Sigmoid colon (tissue), 7 donors: ENCODE measurements at places on chromosomes 2 and 18. TPM values are rescaled to one million over a fixed set of nuclear protein-coding genes. Genes with fewer than 3 reads are reported as not detected.

DNA sequence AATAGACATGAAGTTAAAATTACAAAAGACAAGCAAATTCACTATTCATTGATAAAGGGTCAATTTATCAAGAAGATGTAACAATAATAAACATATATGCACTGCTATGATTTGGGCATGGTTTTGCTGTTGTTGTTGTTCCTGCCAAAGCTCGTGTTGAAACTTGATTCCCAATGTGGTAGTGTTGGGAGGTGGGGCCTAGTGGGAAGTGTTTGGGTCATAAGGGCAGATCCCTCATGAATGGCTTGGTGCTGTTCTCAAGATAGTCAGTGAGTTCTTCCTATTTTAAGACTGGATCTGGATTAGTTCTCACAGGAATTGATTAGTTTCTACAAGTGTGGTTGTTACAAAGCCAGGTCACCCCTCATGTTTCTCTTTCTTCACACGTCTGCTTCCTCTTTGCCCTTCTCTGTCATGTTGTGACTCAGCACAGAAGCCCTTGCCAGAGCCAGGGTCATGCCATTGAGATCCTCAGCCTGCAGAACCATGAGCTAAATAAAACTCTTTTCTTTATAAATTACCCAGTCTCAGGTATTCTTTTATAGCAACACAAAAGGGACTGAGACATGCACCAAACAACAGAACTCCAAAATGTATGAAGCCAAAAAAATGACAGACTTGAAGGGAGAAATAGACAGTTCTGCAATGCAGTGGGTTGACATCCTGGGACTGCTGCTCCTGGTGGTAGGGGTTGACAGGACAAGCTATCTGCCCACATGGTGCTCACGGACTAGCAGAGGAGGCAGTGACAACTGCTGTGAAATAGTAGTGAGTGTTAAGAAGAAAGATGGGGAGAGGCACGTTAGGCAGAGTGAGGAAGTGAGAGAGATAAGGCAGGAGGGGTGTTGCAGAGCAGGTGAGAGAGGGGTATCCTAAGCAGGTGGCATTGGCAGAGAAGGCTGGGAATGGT is 18.6 kb upstream of the SKA1 start:
- no peaks in the 10 kb centered on the region for H3K27me3 ChIP-seq
- no peak overlapping the region for H3K27ac ChIP-seq
- no peak overlapping the region for H3K4me3 ChIP-seq
- no peak for DNase-seq

- no peak for DNase-seq
- H3K27ac ChIP-seq = peak overlapping the region; percentile 49
- H3K36me3 ChIP-seq = no peaks in the 10 kb centered on the region
- peaks cover 32% of the 10 kb centered on the region for H3K4me1 ChIP-seq
Observed at GRCh38 chr2:233413046-233413445, 58.8 kb downstream of the DGKD start.

- no peak overlapping the region for H3K4me3 ChIP-seq
- H3K27me3 ChIP-seq = no peaks in the 10 kb centered on the region
- H3K27ac ChIP-seq = no peak overlapping the region
- no peaks in the 10 kb centered on the region for H3K36me3 ChIP-seq
Observed at GRCh38 chr2:118665784-118666529, 181.5 kb downstream of the EN1 start.

DNA sequence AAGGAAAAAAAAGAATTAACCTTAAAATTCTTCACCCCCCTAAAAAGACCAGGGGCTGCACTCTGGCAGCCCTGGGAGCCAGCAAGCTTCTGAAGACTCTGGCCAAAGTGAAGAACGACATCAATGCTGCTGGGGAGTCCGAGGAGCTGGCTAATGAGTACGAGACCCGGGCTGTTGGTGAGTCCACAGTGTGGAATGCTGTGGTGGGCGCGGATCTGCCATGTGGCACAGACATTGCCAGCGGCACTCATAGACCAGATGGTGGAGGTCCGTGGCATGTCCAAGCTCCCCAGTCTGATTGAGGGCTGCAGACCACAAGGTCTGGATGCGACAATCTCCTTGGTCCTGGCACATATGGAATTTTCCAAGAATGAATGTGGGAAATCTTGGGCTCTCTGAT is 47.4 kb downstream of the TRPM8 start:
- no peaks in the 10 kb centered on the region for H3K27me3 ChIP-seq
- no peak overlapping the region for H3K4me3 ChIP-seq
- H3K4me1 ChIP-seq = no peaks in the 10 kb centered on the region
- no peak for DNase-seq
- H3K27ac ChIP-seq = no peak overlapping the region

DNA sequence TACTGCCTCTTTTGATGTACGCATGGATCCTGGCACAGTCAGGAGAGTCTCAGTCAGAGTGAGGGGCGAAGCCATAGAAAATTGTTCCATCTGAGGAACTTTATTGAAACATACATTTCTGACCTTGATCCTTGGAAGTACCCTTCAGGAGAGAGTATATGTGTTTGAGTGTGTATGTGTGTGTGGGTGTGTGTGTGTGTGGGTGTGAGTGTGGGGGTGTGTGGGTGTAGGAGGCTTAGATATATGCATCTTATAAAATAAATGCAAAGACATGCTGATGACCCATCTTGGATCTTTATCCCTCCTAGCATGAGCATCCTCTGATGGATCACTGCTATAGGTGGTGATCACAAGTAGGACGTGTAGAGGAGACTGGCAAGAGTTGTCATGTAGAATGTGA is 93.5 kb downstream of the SETBP1 start:
- no peak for DNase-seq
- H3K27me3 ChIP-seq = no peaks in the 10 kb centered on the region
- peaks cover 70% of the 10 kb centered on the region for H3K4me1 ChIP-seq

GRCh38 chr2:59204040-59204439 is 962.9 kb upstream of the FANCL start:
- no peak overlapping the region for H3K4me3 ChIP-seq
- no peaks in the 10 kb centered on the region for H3K4me1 ChIP-seq
- no peak overlapping the region for H3K27ac ChIP-seq
- H3K36me3 ChIP-seq = no peaks in the 10 kb centered on the region
- no peaks in the 10 kb centered on the region for H3K27me3 ChIP-seq
- DNase-seq = no peak

GRCh38 chr2:85302121-85302520 is 25.7 kb downstream of the TGOLN2 start:
- H3K27ac ChIP-seq = no peak overlapping the region
- DNase-seq = no peak
- H3K27me3 ChIP-seq = no peaks in the 10 kb centered on the region
- H3K4me1 ChIP-seq = peaks cover 17% of the 10 kb centered on the region
- no peak overlapping the region for H3K4me3 ChIP-seq

DNA sequence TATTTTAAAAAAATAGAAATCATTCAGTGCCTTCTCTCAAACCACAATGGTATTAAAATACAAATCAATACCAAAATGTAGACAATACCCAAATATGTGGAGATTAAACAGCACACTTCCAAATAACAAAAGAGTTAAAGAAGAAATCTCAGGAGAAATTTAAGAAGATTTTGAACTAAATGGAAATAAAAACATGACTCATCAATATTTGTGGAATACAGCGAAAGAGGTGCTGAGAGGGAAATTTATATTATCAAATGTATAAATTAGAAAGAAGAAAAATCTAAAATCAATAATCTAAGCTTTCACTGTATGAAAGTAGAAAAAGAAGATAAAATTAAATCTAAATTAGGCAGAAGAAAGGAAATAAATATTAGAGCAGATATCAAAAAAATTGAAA is 233.1 kb downstream of the RPIA start:
- H3K27ac ChIP-seq = no peak overlapping the region
- no peak for DNase-seq
- H3K4me3 ChIP-seq = no peak overlapping the region
- H3K4me1 ChIP-seq = no peaks in the 10 kb centered on the region
- H3K36me3 ChIP-seq = no peaks in the 10 kb centered on the region

DNA sequence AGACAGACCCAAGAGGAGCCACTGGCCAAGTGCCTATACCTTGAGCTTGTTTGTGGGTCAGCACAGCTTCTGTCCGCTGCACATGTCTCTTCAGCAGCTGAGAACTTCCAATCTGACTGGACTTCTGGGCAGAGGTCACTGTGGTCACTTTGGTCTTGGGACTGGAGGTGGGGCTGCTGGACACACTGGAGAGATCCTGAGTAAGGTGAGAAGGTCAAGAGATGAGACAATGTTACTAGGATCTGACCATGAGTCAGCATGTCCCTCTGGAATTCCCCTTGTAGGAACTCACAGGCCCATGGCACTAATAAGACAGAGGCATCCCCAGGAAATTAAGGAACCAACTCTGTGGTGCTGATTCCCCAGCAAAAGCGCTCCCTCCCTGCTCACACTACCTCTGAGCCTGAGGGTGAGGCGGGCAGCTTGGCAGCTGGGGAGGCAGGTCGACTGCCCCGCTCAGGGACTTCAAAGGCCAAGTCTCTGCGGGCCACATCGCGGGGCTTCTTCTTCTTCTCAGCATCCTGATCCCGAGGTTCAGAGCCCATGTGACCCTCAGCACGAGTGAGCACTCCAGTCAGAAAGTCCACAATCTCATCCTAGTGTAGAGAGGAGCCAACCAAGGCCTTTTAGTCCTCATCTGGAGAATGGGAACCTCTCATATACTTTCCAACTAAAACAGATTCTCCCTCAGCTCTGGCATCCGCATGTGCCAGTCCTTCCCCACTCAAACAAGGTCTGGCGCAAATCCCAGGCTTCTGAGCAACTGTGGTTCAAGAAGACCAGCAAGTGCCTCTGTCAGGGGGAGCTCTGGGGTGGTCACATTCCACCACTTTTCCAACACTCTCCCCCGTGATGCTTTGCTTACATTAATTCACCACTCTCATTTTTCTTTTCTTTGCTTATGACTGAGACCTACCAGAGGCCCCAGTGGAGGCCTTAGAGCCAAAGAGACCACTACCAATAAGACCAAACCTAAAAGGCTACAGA is 29.4 kb downstream of the KANSL3 start:
- H3K36me3 ChIP-seq = peaks cover 100% of the 10 kb centered on the region
- DNase-seq = no peak
- no peaks in the 10 kb centered on the region for H3K27me3 ChIP-seq
- no peak overlapping the region for H3K4me3 ChIP-seq
- peaks cover 9% of the 10 kb centered on the region for H3K4me1 ChIP-seq
- no peak overlapping the region for H3K27ac ChIP-seq

DNA sequence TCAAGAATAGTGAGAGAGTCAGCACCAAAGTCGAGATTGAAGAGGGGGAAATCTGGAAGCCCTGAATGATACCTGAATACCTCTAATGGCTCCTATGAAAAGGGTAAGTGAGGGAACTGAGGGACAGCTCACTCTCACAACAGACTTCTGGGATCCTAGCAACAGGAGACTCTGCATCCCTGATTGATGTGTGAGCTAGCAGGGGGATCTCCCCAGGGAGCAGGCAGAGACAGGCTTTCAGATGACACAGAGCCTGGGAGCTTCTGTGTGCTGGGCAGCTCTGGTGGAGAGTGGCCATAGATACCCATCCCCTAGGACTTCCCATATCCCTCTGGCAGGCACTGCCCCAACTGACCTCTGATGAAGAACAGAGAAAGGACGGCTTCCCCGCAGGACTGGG is 206.2 kb downstream of the EXOC6B start:
- H3K27ac ChIP-seq = no peak overlapping the region
- DNase-seq = no peak
- no peaks in the 10 kb centered on the region for H3K4me1 ChIP-seq
- H3K36me3 ChIP-seq = no peaks in the 10 kb centered on the region
- H3K4me3 ChIP-seq = no peak overlapping the region
- no peaks in the 10 kb centered on the region for H3K27me3 ChIP-seq

DNA sequence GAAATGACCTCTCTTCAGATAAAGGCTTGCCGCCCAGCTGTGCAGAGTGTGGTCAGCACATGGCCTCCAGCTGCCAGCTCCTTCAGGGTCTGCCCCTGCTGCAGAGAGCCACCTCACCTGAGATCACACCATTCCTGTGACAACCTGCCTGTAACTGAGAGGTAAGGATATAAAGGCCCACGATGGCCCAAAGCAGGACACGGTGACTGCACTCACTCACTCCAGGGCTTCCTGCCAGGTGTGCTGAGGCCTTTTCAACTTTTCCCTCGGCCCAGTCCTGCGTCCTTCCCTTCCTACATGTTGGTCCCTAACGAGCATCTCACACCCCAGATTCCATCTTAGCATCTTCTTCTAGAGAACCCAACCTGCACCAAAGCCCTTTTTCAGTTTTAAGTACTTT is 36.2 kb downstream of the ANKRD44 start:
- H3K4me3 ChIP-seq = no peak overlapping the region
- H3K36me3 ChIP-seq = no peaks in the 10 kb centered on the region
- no peak overlapping the region for H3K27ac ChIP-seq
- H3K27me3 ChIP-seq = no peaks in the 10 kb centered on the region
- no peak for DNase-seq
- peaks cover 20% of the 10 kb centered on the region for H3K4me1 ChIP-seq

GRCh38 chr2:19944205-19944845 is 42.5 kb upstream of the TTC32 start:
- peaks cover 11% of the 10 kb centered on the region for H3K4me1 ChIP-seq
- no peak overlapping the region for H3K27ac ChIP-seq
- H3K4me3 ChIP-seq = no peak overlapping the region
- H3K27me3 ChIP-seq = no peaks in the 10 kb centered on the region

DNA sequence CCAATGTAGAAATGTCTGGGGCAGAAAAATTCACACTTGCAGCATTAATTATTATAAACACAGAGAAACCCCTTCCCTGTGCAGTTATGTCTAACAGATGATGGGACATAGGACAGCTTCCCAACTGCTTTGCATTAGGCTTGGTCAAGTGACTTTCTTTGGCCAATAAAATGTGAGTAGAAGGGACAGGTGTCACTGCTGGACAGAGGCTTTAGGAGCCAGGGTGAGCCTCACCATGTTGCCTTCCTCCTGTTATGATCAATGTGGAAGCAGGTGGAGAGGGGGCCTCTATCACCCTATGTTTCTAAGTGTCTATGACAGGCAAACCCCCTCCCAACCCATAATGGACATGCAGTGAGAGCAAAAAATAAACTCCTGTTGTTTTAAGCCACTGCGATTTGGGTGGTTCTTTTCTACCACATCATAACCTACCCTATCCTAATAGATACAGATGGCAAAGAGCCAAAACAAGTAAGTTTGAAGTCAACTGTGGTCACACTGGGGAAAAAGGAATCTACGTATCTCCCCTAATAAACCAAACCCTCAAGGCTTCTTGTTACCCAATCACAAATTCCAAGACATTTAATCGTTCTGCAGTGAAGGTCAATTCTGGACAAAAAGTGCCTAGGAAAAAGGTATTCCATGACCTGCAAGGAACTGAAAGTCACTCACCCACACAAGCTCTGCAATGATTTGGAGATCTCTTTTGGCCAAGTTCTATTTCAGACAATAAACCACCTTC is 28.6 kb upstream of the POU3F3 start:
- H3K27ac ChIP-seq = no peak overlapping the region
- H3K4me1 ChIP-seq = no peaks in the 10 kb centered on the region
- H3K36me3 ChIP-seq = no peaks in the 10 kb centered on the region
- no peak for DNase-seq
- H3K27me3 ChIP-seq = no peaks in the 10 kb centered on the region

- no peak overlapping the region for H3K27ac ChIP-seq
- no peaks in the 10 kb centered on the region for H3K27me3 ChIP-seq
- H3K36me3 ChIP-seq = no peaks in the 10 kb centered on the region
- H3K4me3 ChIP-seq = no peak overlapping the region
Observed at GRCh38 chr18:60060578-60060977, 160.8 kb downstream of the PMAIP1 start.

- H3K4me1 ChIP-seq = no peaks in the 10 kb centered on the region
- no peak overlapping the region for H3K4me3 ChIP-seq
- no peak for DNase-seq
- no peak overlapping the region for H3K27ac ChIP-seq
- H3K27me3 ChIP-seq = no peaks in the 10 kb centered on the region
- no peaks in the 10 kb centered on the region for H3K36me3 ChIP-seq
Observed at GRCh38 chr2:138218397-138218796, 254.1 kb downstream of the HNMT start.

The ZNF521 gene
- total RNA-seq = 40.2 TPM

The MC2R gene
- total RNA-seq = not detected

The OTOS gene
- not detected for total RNA-seq

The UGT1A7 gene
- not detected for total RNA-seq
